ENCODE measurements at places on chromosomes 2 and 18. TPM values are rescaled to one million over a fixed set of nuclear protein-coding genes. Genes with fewer than 3 reads are reported as not detected.

The ZBTB14 gene
- total RNA-seq, result 8.5 TPM

The UGT1A10 gene
- total RNA-seq, result not detected

The GRHL1 gene
- total RNA-seq, result 1.0 TPM

The DOK6 gene
- 15.5 TPM for total RNA-seq

The MARS2 gene
- 6.7 TPM for total RNA-seq

The POMC gene
- 5.3 TPM for total RNA-seq

The SAG gene
- not detected for total RNA-seq

The ADAM23 gene
- 68.8 TPM for total RNA-seq

The DSG1 gene
- 0.77 TPM for total RNA-seq

The PSMA8 gene
- total RNA-seq, result 0.20 TPM

DNA sequence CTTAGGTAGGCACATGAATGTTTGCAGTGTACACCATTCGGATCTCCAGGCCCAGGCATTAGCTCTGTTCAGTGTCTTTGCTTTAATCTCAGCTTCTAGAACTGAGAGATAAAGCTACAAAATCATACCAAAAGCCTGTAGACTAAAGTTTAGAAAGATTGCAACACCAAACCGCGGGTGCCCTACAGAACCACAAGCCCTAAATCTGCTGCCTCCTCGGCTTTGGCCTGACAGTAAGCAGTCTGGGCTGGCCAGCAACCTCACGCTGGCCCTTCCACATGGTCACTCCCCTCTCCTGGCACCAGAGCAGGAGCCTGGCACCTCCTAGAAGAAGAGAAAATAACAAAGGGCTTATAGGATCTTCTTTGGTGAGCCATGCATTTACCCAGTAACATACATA, 8.9 kb upstream of the OSR1 start:
- DNase-seq, result no peak

DNA sequence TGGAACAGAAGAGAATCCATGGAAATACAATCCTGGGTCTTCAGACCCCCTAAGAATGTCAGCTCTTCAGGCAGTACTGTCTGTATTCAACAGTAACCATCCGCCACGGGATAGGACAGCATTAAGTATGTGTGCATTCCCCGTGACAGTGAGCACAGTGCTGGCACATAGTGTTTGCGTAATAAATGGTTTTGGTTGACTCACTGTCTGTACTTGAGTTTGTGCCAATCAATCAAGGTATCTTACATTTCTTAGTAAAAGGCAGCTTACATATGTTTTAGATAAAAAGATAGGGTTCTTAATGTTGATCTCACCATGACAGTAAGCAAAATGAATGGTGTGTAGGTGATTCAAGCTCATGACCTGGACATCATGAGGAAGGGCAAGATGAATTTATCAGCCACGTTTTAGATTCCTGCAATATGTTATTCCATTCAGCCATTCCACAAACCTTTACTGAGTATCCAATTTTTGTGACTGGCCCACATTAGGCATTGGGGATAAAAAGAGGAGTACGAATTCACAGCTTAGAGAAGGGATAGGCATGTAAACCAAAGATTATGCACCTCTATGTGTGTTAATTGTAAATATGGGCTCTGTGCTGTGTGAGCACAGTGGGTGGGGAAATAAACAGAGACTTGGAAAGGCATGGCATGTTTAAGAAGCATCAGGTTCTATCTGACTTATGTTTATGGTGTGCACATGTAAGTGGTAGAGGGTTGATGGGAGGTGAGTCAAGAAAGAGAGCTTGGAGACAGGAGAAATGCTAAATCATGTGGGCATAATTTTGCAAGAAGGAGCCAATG, 258.8 kb downstream of the SLC8A1 start:
- no peak for DNase-seq

DNA sequence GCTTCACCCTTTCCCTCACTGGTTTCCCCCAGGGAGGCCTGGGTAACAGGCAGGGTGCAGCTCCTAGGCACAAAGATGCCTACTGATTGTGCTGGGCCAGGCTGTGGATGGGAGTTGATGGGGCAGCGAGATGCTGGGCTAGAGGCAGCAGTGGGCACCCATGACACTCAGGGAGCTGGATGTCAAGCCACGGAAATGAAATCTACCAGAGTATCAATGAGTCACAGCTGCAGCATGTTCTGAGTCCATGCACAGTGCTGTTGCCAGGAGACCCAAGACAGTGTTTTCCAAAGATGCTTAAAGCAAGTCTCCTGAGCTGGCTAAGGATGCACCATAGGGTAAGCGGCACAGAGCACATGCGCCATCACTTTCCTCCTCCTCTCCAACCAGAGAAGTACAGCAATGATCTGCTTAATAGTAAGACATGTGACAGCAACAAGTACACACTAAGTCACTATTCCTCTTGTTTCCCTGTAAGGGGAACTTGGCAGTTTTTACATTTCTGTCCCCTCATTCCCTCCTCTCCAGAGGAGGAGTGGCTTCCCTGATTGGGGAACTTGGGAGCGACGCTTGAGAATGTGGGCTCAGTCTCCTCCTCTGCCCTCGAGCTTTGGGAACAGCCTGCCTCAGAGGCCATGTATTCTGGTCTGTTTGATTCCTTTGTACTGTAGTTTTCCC, 57.2 kb downstream of the CDC42EP3 start:
- no peak for DNase-seq

- DNase-seq, result no peak
Measured at GRCh38 chr2:138486363-138487198, 15.0 kb upstream of the SPOPL start.

- DNase-seq, result no peak
Measured at GRCh38 chr2:25380586-25381375, 39.1 kb upstream of the DNMT3A start.

- DNase-seq, result no peak
Measured at GRCh38 chr2:23429036-23429435, 44.1 kb downstream of the KLHL29 start.

- no peak for DNase-seq
Measured at GRCh38 chr18:47876813-47877212, 53.6 kb downstream of the SMAD2 start.

DNA sequence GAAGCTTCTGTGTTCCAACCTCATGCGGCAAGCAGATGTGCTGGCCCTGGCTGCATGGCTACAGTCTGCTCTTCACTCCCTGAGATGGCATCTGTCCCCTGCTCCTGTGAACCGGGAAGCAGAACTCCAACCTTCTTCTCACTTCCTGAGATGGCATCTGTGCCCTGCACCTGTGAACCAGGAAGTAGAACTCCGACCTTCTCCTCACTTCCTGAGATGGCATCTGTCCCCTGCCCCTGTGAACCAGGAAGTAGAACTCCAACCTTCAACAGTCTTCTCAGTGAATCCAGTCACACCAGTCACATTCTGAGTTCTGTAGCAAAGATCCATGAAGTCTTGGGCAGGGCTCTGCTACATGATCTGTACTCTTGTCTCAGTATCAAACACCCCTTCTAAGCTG, 887.2 kb upstream of the KLHL29 start:
- DNase-seq, result no peak

- no peak for DNase-seq
Measured at GRCh38 chr2:169034256-169034655, 3.1 kb upstream of the ABCB11 start.

- peak; percentile 77 for DNase-seq
Measured at GRCh38 chr2:201116959-201117734, 1.2 kb downstream of the CFLAR start.

- no peak for DNase-seq
Measured at GRCh38 chr18:29874519-29875098, 1167.9 kb downstream of the DSC3 start.

- no peak for DNase-seq
Measured at GRCh38 chr2:158835431-158835830, 40.3 kb downstream of the DAPL1 start.

DNA sequence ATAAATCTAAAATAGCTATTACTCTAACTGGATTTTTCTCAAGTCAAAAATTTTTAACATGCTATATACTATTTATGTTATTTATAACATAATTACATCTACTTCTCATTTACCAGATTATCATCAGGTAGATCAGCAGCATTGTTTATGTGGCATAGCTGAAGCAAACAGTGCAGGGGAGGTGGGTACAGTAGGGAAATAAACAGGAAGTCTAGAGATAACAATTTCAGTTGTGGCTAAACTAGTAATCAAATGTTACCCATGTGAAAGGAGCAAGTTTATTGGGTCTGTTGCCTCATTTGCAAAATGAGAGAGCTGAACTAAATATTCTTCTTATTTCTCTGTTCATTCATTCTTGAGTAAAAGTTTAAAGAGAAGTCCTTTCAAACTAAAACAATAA, 27.7 kb downstream of the GFPT1 start:
- DNase-seq, result no peak

GRCh38 chr18:76524900-76525698, 30.1 kb upstream of the ZNF516 start:
- DNase-seq, result no peak

DNA sequence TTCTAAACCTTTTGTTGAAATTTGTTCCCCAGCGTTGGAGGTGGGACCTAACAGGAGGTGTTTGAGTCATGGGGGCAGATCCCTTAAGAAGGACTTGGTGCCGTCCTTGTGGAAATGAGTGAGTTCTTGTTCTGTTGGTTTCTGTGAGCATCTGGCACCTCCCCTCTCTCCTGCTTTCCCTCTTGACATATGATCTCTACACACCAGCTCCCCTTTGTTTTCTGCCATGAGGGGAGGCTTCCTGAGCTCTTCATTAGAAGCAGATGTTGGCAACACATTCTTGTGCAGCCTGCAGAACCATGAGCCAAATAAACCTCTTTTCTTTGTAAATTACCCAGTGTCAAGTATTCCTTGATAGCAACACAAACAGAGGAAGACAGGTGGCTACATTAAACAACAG, 23.8 kb downstream of the NABP1 start:
- no peak for DNase-seq

DNA sequence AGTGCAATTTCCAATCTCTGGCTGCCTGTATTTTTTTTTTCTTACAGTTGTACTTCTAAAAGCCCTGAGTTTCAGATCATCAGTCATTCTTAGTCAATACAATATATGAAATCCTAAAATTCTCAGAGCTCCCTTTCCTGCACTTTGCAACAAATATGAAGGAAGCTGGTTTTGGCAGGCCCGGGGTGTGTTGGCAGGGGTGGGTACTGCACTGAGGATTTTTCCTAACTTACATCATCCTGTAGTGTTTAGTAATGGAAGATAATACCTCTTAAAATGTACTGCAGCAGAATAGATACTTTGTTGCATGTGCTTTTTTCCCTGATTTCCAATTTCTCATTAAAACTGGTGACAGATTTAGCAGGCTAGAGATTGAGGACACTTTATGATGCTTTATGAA, 374.6 kb downstream of the PTH2R start:
- DNase-seq, result no peak

GRCh38 chr2:144183727-144184126, 336.2 kb downstream of the ZEB2 start:
- no peak for DNase-seq

DNA sequence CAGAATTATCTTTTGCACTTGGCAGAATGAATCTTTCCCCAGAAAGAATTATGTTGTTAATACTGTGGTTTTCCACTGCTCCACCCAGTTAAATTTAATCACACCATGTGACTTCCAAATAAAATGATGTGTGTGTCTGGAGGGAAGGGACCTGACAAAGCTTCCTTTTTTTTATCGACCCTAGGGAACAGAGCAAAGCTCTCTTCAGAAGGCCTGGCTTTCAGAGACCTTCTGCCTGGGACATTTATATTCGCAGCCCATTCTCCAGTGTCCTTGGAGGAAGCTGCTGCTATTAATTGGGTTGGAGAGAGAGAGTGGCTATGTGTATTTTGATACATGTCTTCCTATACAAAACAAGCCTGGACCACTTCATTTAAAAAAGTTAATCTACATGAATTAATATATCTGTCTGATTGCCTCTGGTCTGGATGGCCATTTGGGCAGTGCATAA, 233.7 kb downstream of the PRKCE start:
- no peak for DNase-seq

- DNase-seq, result no peak
Measured at GRCh38 chr2:150856596-150857281, 369.3 kb upstream of the RND3 start.

GRCh38 chr18:49839012-49839411, 25.7 kb upstream of the ACAA2 start:
- no peak for DNase-seq

DNA sequence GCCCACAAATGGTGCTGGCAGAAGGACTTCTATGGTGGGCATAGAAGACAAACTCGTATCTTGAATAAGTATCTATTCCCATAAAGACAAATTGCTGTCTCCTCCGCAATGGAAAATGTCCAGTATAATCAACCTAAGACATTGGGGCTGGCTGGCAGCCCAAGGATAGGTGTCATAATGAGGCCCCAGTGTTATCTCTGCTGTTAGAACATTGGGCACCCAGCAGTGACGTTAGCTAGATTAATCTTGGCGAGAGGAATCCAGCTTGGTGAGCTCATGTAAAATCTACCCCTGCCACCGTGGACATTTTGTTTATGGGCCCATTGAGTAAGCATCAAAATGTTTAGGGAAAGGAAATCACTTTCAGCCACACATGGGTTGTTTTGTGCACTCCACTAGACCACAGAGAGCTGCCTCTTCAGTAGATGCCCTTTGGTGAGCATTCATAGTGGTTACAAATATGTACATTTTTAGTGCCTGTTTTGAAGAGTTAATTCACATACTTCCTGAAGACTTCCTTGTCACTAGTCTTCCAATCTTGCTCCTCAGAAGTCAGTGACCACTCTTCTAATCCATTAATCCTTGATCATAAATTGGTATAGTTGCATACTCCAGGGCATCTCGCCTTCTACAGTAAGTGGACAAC, 48.2 kb upstream of the KDM3A start:
- peak; percentile 53 for DNase-seq

DNA sequence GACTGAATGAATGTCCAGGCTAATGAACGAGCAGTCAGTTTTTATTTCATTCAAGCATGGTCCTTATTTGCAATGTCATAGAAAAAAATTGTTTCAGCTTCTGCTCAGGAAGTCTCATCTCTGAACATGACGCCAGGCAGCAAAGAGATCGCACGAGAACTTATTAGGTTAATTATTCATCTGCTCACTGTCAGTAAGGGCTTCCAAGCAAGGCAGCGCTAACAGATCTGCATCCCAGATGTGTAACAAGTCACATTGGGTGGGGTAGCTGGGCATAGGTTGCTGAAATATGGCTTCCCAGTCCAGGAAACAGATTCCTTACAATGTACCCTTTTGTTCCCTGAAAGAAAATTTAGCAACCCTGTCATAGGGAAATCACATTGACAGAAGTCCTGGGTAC, 63.5 kb downstream of the ANKRD44 start:
- DNase-seq, result no peak

DNA sequence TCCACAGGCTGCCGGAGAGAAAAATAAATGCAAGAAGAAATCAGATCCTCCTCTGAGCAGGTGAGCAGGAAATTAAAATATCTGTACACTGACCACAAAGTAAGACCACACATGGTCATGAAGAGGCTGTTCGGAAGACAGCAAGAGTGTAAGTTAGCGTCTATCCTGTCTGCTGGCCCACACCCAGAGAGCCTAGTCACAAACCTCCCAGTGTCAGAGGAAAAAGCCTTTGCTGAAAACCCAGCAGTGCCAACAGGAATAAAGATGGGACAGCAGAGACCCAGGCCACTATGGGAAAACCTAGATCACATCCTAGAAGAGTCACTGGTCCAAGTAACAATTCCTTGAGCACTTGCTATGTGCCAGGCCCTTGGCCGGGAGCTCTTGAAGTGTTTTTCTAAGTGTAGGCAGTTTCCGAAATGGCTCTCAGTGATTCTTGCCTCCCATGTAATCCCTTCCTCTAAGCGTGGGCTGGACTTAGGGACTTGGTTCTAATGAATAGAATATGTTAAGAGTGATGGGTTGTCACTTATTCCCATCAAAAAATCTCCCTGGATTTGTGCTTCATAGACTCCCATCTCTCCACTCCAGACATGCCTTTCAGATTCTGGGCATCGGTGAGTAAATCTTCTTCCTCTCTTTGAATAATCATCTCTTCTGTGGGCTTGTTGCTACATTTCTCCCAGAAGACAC, 110.9 kb upstream of the PKDCC start:
- DNase-seq, result no peak

GRCh38 chr18:77138270-77138669, 5.7 kb upstream of the MBP start:
- no peak for DNase-seq
